ENCODE measurements at places on chromosomes 1 and 21. TPM values are rescaled to one million over a fixed set of nuclear protein-coding genes. Genes with fewer than 3 reads are reported as not detected.

The OR2L5 gene
- 0.32 TPM for total RNA-seq

The KCNA3 gene
- 0.36 TPM for total RNA-seq

The C1orf226 gene
- 0.49 TPM for total RNA-seq

The CLCA4 gene
- not detected for total RNA-seq

The BRDT gene
- not detected for total RNA-seq

All from hair follicle dermal papilla cell (primary cell).